Activated CD4-positive, alpha-beta T cell treated with anti-CD3 and anti-CD28 coated beads, Interleukin-10, Interleukin-2, amounts not matched to agents 100 ng/mL and 50 ng/mL, durations not matched to agents 16 hours and 8 hours (primary cell): ENCODE measurements at places on chromosomes 2 and 18.

GRCh38 chr2:160670618-160671017 lies 177.0 kb upstream of the RBMS1 start:
- DNase-seq, result no peak

DNA sequence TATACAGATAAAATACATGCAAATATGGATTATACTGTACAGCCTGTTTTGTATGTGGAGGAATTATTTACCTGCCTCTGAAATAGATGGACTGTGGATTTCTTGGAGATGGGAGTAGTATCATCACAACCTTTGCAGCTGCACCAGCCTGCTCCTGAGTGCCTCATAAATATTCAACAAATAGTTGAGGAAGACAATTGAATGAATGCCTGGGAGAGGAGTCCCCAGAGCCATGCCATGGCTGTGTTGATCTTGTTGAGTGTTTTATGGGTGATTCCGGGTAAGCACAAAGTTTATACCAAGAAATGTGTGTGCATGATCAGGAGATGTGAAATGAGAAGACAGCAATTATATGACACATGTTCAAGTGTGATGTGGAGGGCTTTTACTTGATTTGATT lies 225.0 kb downstream of the FHOD3 start:
- no peak for DNase-seq

GRCh38 chr2:63855418-63856302 lies 14.0 kb downstream of the UGP2 start:
- DNase-seq, result no peak

DNA sequence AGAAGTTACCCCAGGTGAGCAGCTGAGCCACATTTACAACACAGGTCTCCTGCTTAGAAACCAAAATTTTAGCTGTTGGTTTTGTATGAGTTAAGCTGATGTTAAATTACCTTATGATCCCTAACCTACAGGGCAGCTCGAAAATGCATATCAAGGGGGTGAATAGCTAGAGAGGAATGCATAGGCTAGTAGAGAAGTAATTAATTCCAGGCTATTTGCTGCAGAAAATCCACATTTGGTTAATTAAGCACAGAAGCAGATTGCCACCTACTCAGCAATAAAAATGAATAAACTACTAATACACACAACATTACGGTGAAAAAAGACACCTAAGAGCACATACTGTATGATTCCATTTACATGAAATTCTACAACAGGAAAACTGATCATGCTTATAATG lies 91.4 kb downstream of the OSBPL1A start:
- DNase-seq, result no peak

GRCh38 chr2:113119111-113119510 lies 8.3 kb upstream of the IL1RN start:
- no peak for DNase-seq
